ENCODE measurements at places on chromosomes 12 and 14. TPM values are rescaled to one million over a fixed set of nuclear protein-coding genes. Genes with fewer than 3 reads are reported as not detected.

DNA sequence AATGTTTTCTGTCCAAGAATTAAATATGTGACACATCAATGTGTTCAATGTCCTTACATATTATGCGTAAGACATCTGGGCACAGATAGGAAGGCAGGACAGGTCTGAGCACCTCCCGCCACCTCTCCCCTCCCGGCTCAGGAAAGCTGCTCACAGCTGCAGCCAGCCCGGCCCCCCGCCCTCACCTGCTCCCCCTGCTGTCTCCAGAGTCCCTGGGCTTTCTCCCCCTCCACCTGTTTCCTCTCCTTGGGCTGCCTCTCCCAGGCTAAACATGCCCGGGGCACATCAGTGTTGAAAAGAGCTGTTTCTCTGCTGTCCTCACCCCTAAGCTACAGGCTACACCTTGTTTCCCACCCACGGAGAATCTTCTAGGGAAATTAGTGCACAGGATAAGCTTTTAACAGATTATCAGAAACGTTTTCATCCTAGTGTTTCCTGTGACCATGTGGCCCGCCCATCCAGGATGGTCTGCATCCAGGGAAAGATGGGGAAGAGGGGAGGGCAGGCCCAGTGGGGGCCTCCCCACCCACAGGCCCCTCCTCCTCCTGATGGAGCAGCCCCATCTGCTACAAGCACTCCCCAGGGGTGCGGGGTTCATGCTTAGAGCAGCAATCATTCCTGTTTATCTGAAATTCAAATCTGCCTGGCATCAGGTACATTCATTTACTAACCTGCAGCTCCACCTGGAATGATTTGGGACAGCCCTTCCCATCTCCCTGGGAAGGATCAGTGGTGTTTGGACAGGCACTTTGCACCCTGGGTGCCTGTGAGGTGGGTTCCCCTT lies 273.8 kb upstream of the SFSWAP start:
- H3K27ac ChIP-seq: no peak overlapping the region
- peaks cover 15% of the 10 kb centered on the region for H3K27me3 ChIP-seq
- DNase-seq: peak; percentile 46
- H3K4me3 ChIP-seq: no peak overlapping the region

The RBMS2 gene
- 26.8 TPM for total RNA-seq

- no peaks in the 10 kb centered on the region for H3K4me1 ChIP-seq
- no peaks in the 10 kb centered on the region for H3K27me3 ChIP-seq
- H3K27ac ChIP-seq: no peak overlapping the region
- DNase-seq: no peak
- no peak overlapping the region for H3K4me3 ChIP-seq
Measured at GRCh38 chr12:18074001-18074400, 16.0 kb downstream of the RERGL start.

- H3K36me3 ChIP-seq: no peaks in the 10 kb centered on the region
- no peaks in the 10 kb centered on the region for H3K27me3 ChIP-seq
- no peak overlapping the region for H3K4me3 ChIP-seq
- no peaks in the 10 kb centered on the region for H3K4me1 ChIP-seq
- DNase-seq: no peak
Measured at GRCh38 chr12:64304571-64304970, 82.5 kb upstream of the KICS2 start.

DNA sequence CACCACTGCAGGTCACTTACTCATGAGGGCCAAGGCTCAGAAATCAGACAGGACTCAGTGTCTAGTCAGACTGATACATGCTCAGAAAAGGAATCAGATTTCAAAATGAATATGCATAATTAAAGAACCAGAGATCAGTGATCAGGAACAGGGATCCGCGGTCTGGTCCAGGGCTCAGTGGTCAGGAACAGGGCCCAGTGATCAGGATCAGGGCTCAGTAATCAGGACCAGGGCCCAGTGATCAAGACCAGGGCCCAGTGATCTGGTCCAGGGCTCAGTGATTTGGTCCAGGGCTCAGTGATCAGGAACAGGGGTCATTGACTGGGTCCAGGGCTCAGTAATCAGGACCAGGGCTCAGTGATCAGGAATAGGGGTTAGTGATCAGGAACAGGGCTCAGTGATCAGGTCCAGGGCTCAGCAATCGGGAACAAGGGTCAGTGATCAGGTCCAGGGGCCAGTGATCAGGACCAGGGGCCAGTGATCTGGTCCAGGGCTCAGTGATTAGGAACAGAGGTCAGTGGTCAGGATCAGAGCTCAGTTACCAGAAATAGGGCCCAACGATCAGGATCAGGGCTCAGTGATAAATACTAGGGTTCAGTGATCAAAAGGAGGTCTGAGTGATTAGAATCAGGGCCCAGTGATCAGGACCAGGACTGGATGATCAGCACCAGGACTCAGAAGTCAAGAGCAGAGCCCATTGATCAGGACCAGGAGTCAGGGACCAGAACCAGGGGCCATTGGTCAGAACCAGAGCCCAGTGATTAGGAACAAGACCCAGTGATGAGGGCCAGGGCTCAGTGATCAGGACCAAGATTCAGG lies 175.3 kb downstream of the TMEM121 start:
- H3K36me3 ChIP-seq: no peaks in the 10 kb centered on the region
- H3K27me3 ChIP-seq: no peaks in the 10 kb centered on the region
- no peak overlapping the region for H3K27ac ChIP-seq
- H3K4me3 ChIP-seq: no peak overlapping the region

- H3K4me1 ChIP-seq: no peaks in the 10 kb centered on the region
- DNase-seq: no peak
- no peak overlapping the region for H3K27ac ChIP-seq
- no peaks in the 10 kb centered on the region for H3K27me3 ChIP-seq
Measured at GRCh38 chr14:78152201-78153063, 17.7 kb upstream of the NRXN3 start.

The KRT83 gene
- not detected for total RNA-seq

The KRT80 gene
- not detected for total RNA-seq

The CLEC1A gene
- total RNA-seq: 8.5 TPM

- no peak overlapping the region for H3K27ac ChIP-seq
- no peaks in the 10 kb centered on the region for H3K36me3 ChIP-seq
- no peaks in the 10 kb centered on the region for H3K27me3 ChIP-seq
- H3K4me1 ChIP-seq: no peaks in the 10 kb centered on the region
- H3K4me3 ChIP-seq: no peak overlapping the region
- no peak for DNase-seq
Measured at GRCh38 chr12:86613311-86613710, 357.1 kb upstream of the MGAT4C start.

The RFX4 gene
- total RNA-seq: not detected

- no peaks in the 10 kb centered on the region for H3K27me3 ChIP-seq
- H3K36me3 ChIP-seq: no peaks in the 10 kb centered on the region
- H3K27ac ChIP-seq: no peak overlapping the region
- no peak for DNase-seq
- no peaks in the 10 kb centered on the region for H3K4me1 ChIP-seq
Measured at GRCh38 chr12:30145684-30146032, 361.9 kb upstream of the TMTC1 start.

- no peak overlapping the region for H3K4me3 ChIP-seq
- H3K27me3 ChIP-seq: no peaks in the 10 kb centered on the region
- H3K4me1 ChIP-seq: no peaks in the 10 kb centered on the region
- H3K27ac ChIP-seq: no peak overlapping the region
- DNase-seq: no peak
- peaks cover 59% of the 10 kb centered on the region for H3K36me3 ChIP-seq
Measured at GRCh38 chr12:29750131-29750927, 33.4 kb downstream of the TMTC1 start.

The TSPAN11 gene
- total RNA-seq: 1.2 TPM

The LRRC74A gene
- total RNA-seq: not detected
